ENCODE measurements at places on chromosomes 1 and 21.

DNA sequence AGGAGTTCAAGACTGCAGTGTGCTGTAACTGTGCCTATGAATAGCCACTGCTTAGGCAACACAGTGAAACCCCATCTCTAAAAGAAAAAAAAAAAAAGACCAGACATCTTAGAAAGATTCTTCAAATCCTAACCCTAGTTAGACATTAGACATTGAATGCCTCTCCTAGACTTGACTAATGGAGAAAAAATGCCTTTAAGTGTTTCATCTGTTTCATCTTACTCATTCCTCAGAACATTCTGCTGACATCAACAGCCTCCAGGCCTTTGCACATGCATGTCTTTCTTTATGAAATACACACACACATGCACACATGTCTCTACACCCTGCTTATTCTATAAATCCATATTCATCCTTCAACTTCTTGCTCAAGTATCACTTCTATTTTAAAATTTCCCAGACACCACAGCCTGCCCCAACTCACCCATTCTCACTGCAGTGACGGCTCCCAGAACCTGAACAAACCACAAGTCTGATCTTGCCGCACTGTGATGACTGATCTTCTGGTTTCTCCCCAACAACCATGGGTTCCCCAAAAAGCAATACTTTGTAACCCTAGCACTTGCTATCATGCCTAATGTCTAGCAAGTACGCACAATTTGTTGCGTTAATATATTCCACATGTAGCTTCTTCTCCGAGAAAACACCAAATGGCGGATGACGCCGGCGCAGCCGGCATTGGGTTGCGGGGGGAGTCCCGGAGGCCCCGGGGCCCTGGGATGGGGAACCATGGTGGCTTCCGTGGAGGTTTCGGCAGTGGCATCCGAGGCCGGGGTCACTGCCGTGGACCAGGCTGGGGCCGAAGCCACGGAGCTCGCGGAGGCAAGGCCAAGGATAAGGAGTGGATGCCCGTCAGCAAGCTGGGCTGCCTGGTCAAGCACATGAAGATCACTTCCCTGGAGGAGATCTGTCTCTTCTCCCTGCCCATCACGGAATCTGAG, 37.4 kb downstream of the LRRC52 start:
- no peak for DNase-seq

DNA sequence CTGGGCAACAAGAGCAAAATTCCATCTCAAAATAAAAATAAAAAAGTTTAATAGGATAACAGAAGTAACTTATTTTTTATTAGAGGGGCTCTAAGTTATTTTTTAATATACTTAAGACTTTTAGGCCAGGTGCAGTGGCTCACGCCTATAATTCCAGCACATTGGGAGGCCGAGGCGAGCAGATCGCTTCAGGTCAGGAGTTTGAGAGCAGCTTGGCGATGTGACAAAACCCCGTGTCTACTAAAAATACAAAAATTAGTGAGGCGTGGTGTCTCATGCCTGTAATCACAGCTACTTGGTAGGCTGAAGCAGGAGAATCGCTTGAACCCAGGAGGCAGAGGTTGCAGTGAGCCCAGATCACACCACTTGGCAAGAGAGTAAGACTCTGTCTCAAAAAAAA, 180.5 kb upstream of the NR5A2 start:
- DNase-seq: no peak

GRCh38 chr1:32341971-32342370, 5.9 kb upstream of the MARCKSL1 start:
- no peak for DNase-seq

GRCh38 chr21:46126309-46127238, 28.7 kb downstream of the COL6A2 start:
- no peak for DNase-seq

DNA sequence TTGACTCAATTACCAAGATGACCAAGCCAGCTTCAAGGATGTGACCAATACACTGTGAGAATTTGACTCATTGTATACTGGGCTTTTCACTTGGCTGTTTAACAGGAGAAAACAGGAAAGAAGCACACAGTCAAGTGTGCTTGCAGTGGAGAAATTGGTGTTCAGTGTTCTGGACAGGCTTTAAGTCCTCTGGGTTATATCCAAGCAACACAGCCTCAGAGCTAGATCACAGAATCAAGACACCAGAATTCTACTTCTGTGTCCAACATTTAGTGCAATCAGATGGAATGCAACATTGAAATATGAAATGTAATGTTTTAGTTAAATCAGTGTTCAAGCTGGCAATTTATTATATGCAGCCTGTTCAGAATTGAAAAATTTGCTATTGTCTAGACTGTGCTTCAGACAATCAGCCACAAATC, 694.4 kb downstream of the LTN1 start:
- DNase-seq: no peak
